Endothelial cell (in vitro differentiated cells): ENCODE measurements at places on chromosomes 5 and 9. TPM values are rescaled to one million over a fixed set of nuclear protein-coding genes. Genes with fewer than 3 reads are reported as not detected.

DNA sequence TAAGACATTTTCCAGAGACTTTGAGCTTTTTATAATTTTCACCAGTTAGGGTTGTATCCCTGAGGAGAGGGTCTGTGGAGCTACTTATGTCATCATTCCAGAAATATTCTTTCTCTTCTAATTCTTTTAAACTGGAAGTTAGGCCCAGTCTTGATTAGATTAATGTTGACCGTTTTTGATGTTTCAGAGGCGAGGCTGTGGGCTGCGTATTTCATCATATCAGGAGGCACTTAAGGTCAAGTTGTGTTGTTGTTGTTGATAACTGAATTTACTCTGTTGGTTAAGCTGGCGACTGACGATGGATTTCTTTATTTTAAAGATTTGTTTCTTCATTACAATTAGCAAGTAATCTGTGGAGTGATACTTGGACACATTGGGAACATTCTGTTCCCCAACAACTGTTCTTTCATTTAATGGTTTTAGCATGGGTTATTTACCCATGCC is 20.1 kb downstream of the IPO11 start:
- DNase-seq, result no peak

DNA sequence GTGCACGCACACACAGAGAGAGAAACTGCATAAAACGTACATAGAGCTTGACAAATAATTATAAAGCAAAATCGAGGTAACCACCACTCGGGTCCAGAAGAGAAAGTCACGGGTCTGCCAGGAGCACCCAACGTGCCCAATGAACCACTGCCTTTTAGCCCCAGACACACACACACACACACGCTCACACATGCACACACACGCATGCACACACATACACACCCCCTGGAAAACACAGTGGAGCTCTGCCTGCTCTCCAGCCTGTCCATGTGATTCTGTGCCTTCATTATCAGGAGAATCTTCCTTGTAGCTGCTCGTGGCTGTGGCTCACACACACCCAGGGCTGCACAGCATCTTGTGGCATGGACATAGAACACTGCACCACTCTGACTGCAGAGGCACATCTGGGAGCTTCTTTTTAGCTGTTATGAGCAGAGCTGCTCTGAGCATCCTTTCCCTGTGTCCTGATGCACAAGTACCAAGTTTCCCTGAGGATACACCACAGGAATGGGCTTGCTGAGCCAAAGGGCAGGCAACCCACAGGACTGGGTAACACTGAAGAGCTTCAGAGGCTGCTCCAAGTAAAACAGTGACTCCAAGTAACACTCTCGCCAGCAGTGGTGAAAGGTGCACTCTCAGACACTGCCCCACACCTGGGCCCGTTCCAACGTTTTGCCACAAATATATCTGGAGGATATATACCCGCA is 58.9 kb downstream of the CAMSAP1 start:
- DNase-seq, result no peak

Gene CDO1
- 2.9 TPM for total RNA-seq

Gene SLC34A1
- total RNA-seq, result not detected

GRCh38 chr9:114501796-114502682 is 3.2 kb downstream of the WHRN start:
- DNase-seq, result no peak

- no peak for DNase-seq
Observed at GRCh38 chr5:124395926-124396325, 350.5 kb downstream of the ZNF608 start.

DNA sequence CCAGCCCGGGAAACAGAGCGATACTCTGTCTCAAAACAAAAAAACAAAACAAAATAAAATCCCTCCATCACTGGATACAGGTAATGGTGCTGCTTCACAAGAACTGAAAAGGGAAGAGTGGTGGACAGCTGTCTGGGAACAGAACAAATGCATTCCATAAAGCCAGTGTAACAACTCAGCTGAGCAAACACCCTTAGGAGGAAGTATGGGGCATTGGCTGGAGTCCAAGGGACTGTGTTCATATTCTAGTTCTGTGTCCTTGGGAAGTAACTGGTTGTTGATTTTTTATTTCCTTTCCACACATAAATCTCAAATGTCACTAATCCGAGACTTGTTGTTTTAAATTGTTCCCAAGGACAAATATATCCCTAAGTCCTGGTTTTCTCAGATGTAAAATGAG is 38.3 kb downstream of the HTR1A start:
- DNase-seq, result no peak

DNA sequence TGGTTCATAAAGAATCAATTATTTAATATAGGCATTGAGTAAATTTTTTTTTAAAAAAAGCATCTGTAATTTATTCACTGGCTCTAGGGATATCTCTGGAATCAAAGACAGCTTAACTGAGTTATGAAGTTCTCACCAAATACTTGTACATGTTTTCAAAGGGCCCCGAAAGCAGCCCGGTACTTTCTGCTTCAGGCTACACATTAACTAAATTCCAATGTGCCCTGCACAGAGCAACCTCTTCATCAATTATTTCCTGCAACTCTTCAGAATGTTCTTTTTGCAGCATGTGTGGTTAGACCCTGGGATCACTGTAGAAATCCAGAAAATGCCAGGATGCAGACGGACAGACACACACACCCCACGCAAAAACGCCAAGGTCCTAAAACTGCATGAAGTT is 209.0 kb downstream of the EFNA5 start:
- DNase-seq, result no peak

GRCh38 chr5:168291342-168291963 is at the start of gene WWC1:
TSS of gene WWC1 (plus strand) at chr5:168291645. CDS start at chr5:168292153, 508 bp downstream.
- peak; percentile 53 for DNase-seq

GRCh38 chr5:146620031-146620668 is 104.2 kb upstream of the GPR151 start:
- no peak for DNase-seq

- no peak for DNase-seq
Observed at GRCh38 chr9:95626885-95627558, 110.3 kb upstream of the PTCH1 start.

DNA sequence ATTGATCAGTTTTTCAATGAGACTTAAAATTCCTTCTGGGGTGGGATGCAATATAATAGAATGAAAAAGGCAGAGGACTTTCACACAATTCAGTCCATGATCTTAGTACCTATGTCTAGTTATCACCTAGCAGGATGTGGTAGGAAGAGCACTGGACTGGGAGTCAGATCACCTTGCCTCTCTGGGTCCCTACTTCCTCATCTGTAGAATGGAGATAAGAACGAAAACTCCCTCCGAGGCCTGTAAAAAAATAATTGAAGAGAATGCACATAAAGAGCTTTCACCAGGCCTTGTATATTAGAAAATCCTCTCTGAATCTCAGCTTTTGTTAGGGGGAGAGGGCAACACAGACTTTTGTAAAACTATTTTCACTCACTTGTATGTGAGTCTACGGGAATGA is 681 bp upstream of the TMEFF1 start:
- DNase-seq, result no peak

DNA sequence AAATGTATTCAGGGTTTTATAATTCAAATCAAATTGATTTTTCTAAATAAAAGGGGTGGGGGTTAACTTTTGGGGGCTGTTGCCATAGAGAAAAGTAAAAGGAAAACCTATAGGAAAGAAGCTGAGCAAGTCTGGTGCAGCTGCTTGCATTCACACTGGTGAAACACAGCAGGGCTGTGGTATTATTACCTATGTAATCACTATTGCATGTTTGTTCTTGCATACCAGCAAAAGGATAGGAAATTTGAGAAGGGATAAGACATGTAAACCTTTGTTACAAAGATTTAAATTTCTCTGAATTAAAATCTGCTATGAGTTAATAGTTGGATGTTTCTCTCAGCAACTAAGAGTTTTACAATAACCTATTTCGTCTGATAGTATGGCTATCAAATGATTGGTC is 346.7 kb downstream of the EFNA5 start:
- DNase-seq, result no peak

- DNase-seq, result no peak
Observed at GRCh38 chr5:110751902-110752762, 13.3 kb downstream of the SLC25A46 start.

Gene PCDHA6
- total RNA-seq, result 2.3 TPM

DNA sequence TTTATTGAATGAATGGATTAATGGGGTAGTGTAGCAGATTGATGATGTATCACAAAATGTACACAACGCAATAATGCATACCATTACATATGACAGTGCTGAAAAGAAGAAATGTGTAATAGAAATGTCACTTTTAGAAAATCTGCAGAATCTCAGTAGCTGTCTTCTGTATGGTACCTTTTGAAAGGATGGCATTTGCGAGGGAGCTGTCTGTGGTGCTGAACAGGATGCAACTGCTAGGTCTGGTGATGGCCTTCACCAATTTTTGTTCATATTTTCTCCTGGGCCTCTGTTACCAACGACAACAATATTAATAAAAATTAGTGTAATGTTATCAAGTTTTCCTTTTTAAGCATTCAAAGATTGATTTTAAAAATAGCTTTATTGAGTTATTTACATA is 36.2 kb upstream of the OTULIN start:
- DNase-seq, result peak; percentile 67

DNA sequence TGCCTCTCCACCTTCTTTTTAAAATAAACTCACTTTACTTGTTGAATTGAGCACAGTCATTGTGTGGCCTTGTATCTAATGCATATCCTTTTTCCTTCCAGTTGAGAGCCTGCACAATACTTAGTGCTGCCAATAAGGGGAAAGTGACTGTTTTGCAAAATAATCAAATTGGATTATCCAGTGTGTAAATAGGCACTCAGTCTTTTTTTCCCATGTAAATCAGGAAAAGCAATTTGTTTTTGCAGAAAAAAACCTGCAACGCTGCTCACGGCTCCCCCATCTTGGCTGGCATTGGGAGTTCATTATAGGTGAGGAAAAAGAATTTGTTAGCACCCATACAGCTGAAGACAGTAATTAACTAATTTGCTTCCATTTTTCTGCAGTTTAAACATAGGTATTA is 299.9 kb downstream of the CSNK1G3 start:
- no peak for DNase-seq

GRCh38 chr9:107439991-107440456 is 49.5 kb downstream of the KLF4 start:
- no peak for DNase-seq

- no peak for DNase-seq
Observed at GRCh38 chr9:94745806-94746540, 19.5 kb downstream of the AOPEP start.

DNA sequence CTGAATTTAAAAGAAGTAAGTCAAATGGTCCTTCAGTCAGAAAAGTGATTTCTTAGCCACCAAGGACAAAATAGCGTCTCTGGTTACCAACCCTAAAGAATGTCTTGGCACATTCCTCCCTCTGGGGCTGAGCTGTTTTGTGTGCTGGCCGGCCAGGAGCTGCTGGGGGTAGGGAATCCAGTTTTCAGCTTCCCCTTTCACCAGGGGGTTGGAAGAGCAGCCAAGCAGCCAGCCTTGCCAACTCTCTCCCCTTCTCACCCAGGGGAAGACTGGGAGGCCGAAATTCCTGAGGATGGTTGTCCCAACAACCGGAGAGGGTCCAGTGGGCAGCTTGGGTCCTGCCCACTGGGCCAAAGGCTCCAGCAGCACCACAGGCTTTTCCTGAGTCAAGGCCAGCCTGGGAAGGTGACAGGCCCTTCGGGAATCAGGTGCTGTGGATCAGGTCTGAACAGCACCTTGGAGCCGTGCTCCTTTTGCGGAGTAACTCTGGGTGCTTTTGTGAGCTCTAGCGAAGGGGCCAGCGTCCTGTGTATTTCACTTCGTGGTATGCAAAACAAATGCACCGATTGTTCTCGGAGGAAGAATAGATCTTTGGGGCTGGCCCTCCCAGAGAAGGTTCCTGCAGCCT is 4.2 kb downstream of the WWC1 start:
- peak; percentile 62 for DNase-seq

Gene FCHSD1
- 63.3 TPM for total RNA-seq

GRCh38 chr5:172417130-172417841 is 37.0 kb downstream of the SH3PXD2B start:
- no peak for DNase-seq

- no peak for DNase-seq
Observed at GRCh38 chr9:113579283-113580040, 115.9 kb downstream of the RGS3 start.

Gene RIGI
- 8.4 TPM for total RNA-seq

DNA sequence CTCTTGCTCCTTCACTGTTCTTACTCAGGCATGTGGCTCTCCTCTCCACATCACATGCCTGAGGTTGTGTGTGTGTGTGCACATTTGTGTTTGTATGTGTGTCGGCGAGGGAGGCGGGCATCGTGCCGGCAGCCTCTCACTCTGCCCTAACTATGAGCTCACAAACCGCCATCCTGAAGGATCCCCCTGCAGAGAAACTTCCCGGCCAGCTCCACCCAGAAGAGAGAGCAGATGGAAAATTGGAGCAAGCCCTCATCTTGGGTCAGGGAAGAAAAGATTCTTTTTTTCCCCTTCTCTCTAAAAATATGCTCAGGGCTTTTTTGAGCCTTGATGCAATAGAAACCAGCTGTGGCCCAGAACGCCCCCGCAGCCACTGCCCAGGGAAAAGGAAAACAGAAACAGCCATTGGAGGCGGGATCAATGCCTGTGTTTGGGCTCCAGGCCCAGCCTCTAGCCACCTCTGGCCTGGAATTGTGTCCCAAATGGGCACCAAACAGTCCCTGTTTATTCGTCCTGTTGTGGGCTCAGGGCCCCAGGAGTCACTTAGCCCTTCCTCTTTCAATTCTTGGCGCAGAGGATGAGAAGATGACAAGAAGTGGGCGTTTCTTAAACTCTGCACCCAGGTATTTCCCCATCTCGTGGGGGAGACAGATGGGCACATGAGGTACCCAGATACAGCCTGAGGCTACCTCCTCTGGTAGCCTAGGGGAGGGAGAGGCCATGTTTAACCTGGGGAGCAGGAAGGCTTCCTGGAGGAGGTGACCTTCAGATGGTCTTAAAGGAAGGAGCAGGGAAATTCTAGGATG is 151.5 kb downstream of the RGS3 start:
- no peak for DNase-seq

Gene SLC12A7
- 24.5 TPM for total RNA-seq

Gene PLPP7
- total RNA-seq, result 4.9 TPM

GRCh38 chr9:90162819-90163218 is 479.8 kb downstream of the DIRAS2 start:
- no peak for DNase-seq

- no peak for DNase-seq
Observed at GRCh38 chr5:96852759-96853158, 23.5 kb upstream of the ERAP2 start.

- DNase-seq, result no peak
Observed at GRCh38 chr5:2005101-2006041, 122.6 kb upstream of the IRX4 start.

DNA sequence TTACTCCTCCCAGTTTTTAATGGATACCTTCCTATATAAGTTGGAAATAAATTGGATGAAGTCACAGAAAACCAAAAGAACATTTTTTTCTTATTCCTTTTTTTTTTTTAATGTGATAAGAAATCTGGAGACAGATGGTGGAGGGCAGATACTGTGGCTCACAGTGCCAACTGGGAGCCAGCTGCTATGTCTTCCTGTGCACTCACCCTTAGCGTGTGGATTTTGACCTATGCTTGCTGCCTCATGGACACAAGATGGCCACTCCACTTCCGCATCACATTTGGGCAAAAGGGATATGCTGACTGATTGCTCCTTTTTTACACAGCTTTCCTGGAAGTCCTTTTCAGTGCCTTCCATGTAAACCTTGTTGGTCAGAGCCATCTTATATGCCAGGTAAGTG is 342.6 kb downstream of the MAN2A1 start:
- no peak for DNase-seq
